ENCODE measurements at places on chromosomes 16 and 17.

GRCh38 chr16:58123896-58124600 is 5.1 kb downstream of the CFAP20 start:
- no peak for DNase-seq

DNA sequence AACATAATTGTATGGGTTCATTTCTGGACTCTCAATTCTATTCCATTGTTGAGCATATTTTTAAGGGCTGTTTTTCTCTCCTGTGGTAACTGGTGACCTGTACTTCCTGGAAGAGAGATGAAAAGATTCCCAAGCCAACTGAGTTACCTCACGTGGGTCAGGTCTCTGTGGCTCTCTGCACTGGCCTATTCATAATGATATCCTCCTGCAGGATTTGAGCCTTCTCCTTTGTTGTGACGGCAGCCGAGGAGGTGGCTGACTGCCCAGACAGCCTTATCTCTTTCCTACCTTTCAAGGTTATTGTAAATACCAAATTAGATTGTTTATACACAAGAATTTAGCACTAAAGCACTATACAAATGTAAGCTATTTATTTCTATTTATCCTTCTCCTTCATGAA is 2.7 kb upstream of the ACE start:
- DNase-seq: peak; percentile 73

GRCh38 chr17:50828508-50829170 is 6.7 kb upstream of the WFIKKN2 start:
- DNase-seq: no peak

DNA sequence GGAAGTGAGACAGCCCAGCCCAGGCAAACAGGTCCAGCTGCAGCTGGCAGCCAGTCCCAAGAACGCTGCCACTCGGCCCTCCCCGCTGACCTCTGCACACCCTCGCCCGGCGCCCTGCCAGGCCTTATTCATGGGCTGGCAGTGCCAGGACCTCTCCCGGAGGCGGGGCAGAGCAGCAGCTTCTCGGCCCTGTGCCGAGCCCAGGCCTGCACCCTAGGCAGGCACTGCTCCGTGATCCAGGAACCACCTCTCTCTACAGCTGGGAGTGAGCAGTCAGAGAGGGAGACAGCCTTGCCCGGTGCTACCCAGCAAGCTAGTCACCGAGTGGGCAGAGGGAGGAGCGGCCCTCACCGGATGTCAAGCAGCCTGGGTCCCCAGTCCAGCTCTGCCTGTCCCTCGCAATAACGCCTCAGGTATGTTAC is 79.9 kb upstream of the CBX4 start:
- DNase-seq: peak; percentile 88

DNA sequence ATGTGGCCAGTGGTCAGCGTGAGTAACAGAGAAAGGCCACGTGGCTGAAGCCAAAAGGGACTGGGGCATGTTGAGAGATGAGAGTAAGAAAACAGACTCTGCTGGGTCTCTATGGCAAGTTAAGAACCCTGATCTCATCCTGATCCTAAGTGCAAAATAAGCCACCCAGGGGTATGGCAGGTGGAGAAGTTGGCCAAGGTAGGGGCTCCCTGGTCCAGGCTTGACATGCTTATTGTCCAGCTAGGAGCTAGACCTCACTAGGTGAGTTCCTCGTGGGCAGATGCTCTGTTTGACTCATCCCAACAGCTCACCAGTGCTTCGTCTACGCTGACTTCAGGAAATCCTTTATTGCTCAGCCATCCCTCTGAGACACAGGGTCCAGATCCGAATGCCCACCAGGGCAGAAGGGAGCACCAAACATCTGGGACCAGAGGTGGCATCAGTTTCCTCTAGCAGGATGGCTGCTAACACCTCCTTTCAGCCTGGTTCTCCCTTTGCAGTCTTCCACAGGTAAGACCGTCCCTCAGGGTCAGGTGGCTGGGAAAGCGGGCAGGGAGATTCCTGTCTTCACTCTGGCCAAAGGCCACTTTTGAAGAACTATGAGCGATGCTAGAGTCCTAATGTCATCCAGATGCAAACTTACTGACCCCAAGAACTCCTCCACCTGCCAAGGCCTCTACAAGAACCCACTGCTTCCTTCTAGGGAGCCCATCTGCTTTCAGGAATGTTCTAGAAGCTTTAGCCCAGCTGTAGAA is 99.5 kb downstream of the CDYL2 start:
- no peak for DNase-seq

DNA sequence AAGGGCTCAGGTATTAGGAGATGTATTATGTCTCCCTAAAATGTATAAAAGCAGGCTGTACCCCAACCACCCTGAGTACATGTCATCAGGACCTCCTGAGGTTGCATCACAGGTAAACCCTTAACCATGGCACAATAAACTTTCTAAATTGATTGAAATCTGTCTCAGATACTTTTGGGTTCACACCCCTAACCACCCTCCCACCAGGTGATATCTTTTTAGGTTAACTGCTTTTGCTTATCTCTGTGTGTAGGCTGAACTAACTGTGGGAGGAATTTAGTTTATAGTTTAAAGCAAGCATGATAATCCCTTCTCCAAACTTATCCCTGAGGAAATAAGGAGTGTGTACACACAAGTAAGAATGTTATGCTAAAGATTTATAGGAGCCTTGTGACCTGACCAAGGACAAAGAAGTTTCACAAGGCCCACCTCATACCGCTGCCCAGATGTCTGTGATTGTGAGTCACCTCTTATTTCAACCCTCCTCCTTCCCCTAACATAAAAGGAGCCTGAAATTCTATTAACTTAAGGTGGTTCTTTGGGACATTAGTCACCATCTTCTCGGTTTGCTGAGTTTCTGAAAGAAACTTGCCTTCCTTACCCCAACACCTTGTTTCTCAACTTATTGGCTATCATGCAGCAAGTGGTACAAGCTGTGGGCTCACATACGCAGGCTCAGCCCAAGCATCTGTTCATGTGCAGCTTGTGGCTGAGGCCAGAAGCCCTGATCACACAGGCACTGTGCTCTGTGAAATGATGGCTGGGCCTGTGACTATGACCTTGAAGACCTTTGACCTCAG is 11.3 kb downstream of the PRSS22 start:
- no peak for DNase-seq

DNA sequence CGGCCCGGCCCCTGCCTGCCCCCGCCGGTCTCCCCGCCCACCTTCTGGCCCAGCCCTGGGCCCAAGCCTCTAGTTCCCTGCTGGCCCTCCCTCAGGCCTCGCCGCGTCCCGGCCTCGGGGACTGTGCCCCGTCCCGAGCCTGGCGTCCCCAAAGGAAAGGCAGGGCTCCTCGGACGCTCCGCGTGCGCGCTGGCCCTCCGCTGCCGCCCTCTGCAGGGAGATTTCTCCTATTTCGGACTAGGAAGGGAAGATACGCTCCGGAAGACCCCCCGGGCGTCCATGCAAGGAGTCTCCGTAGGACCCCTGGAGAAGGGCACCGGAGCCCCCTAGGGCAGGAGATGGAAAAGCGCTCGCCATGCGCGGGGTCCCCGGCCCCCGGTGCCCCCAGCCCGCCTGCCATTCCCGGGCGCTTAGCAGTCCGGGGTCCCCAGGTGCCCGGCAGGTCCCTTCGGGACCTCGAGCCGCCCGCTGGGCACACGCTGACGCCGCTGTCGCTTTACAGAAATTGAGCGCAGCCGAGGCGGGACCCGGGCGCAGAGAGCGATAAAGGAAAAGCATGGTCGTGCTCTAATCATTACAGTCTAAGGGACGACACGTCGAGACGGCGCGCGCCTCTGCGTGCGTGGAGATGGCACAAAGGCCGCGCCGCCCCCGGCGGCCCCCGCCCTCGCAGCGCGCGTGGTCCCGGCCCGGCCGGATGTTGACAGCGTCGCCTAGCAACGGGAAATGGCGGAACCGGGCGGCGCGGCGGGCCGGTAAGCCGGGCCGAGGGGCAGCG is at the start of gene CCDC40:
CCDC40 (plus strand) TSS at position 706 of the 778 bp plus-strand sequence; CDS start at position 727, 21 bp downstream.
- peak; percentile 88 for DNase-seq

DNA sequence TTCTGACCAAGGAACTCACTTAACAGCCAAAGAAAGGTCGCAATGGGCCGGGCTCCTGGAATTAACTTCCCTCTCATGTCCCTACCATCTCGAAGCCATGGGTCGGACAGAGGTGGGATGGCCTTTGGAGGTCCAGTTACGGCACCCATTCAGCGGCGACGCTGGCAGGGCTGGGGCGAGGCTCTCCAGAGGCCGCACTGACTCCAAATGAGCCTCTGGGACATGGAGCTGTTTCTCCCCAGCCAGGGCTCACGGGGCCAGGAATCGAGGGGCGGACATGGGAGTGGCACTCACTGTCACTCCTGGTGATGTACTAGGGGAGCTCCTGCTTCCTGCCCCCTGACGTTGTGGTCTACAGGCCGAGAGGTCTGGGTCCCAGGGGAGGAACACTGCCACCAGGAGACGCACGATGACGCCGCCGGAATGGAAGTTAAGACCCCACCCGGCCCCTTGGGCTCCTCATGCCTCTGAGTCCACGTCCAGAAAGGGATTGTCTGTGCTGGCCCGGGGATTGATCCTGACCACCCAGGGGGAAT is 60.7 kb upstream of the METRNL start:
- no peak for DNase-seq

DNA sequence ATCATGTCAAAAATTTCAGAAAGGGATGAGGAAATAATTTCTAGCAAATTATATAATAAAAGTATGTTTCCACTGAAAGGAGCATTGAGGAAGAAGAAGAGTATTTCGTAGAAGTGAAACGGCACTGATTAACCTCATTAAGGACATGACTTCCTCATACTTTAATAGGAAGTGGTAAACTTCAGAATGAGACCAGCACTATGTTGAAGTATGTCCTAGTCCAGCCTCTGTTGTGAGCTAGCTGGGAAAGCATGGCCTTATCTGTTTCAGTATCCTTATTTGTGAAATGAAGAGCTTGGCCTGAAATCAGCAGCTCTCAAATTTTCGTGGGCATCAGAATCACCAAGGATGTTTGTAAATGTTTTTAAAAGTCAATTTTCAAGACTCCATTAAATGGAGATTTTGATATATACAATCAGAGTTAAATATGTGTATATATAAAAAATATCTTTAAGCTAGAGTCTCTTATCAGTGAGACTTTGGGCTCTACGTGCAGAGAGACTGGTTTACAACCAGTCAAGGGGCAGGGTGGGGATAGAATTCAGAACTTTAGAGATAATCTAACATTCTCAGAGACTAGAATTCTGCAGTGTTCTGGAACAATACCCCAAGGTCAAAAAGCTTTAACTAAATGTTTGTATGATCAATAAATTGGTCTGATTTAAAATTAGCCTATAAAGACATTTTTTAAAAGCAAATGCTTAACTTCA is 365.4 kb downstream of the CDH13 start:
- DNase-seq: no peak

DNA sequence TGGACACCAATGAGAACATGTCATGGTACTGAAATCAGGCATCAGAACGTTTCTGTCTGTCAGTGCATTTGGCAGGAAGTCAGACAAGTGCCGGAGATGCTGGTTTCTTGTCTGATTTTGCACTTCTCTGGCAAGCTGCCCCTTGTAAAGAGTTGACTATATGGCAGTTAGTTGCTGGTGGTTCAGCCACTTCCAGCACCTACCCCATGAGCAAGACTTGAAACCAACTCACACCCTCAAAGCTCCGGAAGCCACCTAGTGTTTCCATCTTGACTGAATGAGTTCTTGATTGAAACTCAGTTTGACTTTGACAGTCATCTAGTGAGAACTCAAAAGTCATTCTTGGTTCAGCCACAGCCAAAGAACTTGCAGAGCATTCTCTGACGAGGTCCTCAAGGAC is 225.1 kb downstream of the SPECC1 start:
- DNase-seq: no peak

- DNase-seq: no peak
These were observed 224.4 kb downstream of the PRKCA start for GRCh38 chr17:66526827-66527226.

DNA sequence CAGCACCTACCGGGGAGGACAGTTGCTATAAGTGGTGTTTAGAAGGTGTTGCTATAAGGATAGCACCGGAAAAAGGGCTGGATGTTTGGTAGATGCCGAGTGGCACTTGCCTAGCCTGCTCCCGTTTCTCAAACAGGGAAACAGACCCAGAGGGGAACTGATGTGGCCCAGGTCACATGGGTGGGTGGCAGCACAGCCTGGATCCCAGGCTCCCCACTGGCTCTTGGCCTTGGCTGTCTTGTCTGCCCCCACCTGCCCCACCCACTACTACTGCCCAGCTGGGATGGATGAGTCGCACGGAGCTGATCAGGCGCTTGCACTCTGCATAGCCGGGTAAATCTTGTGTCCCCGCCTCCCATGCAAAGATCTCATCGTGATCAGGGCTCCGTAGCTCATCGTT is 7.2 kb downstream of the SMTNL2 start:
- no peak for DNase-seq

GRCh38 chr17:74117999-74118421 is 85.5 kb upstream of the RPL38 start:
- DNase-seq: no peak

DNA sequence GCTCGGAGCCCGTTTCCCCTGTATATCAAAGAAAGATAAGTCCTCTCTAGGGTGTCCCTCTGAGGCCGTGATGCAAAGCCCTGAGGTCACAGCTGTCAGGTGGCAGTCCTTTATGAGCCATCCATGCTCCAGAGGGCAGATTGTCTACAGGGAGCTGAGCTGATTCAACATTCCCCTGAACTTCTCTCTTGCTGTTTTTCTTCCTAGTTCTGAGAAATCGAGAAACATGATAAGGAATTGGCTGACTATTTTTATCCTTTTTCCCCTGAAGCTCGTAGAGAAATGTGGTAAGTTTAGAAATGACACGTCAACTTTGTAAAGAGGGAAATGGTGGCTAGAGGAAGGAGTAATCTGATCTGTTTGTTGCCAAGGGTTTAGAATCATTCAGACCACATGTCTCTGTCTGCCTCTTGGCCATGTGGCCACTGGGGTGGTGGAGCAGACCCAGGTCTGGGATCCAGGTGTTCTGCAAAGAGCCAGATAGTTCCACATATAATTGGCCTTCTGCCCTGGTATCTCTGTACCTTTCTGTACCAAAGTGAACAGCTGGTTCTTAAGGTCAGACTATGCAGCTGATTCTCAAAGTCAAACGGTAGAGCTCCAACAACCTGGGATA is 3.5 kb downstream of the CTNS start:
- DNase-seq: no peak

DNA sequence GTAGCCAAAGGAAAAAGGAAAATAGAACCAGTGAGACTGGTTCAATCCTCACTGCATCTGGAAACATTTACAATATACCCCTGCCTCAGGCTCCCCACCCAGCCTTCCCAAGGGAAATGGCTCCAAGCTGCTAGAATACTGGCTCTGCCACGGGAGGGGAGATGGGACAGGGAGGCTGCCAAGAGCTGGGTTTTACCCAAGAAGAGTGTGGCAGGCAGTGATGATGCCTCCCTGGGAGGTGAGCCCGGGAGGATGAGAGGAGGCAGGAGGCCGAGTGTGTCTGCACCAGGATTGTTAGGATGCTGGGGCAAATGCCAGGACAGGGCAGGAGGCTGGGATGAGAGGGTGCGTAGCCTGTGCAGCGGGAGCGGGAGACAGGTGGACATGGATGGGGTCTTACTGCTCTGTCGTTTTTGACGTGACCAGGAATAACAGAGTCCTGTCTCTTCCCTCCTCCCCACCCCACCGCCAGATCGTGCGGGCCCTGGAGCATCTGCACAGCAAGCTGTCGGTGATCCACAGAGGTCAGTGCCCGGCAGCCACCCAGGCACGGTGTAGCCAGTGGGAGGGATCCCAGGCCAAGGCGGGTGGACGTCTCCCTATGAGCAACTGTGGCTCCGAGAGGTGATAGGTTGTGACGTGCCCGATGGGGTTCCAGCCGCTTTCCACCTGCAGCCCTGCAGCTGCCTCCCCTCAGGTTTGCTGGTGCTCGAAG is 18.4 kb downstream of the MAP2K3 start:
- DNase-seq: peak; percentile 24

GRCh38 chr17:78585006-78585630 is 7.9 kb upstream of the DNAH17 start:
- DNase-seq: peak; percentile 5
